ENCODE measurements at places on chromosomes 3 and 15.

- DNase-seq: no peak
Observed at GRCh38 chr15:79003896-79004295, 59.0 kb upstream of the CTSH start.

GRCh38 chr15:68557469-68558317 lies 21.1 kb upstream of the CORO2B start:
- no peak for DNase-seq

GRCh38 chr3:191385101-191385500 lies 54.8 kb upstream of the UTS2B start:
- DNase-seq: no peak

DNA sequence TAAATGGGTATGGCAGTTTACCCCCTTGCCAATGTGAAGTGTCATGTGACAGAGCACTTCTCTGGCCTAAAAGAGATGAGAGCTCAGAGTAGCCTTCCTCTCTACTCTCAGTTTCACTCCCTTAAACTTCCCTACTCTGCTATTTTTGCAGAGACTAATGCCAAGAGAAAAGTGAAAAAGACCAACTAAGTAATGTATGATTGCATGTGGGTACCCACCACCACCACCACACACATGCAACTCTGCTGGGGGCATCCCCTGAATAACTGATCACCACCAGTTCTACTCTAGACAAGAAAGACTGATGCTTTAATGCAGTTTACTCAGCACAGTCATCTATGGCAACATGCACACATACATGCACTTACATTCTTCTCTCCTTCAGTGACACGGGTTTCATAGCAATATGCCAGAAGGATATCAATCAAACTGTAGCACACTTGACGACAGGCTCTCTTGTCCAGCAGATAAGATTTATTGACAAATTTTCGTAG lies 31.3 kb downstream of the SHQ1 start:
- DNase-seq: no peak

- no peak for DNase-seq
Observed at GRCh38 chr3:194705761-194706160, 20.1 kb downstream of the FAM43A start.

- DNase-seq: no peak
Observed at GRCh38 chr3:182755308-182755707, 38.0 kb upstream of the ATP11B start.

- no peak for DNase-seq
Observed at GRCh38 chr3:35335703-35336102, 303.6 kb upstream of the ARPP21 start.

- DNase-seq: no peak
Observed at GRCh38 chr3:9151240-9151639, 98.2 kb downstream of the SRGAP3 start.

DNA sequence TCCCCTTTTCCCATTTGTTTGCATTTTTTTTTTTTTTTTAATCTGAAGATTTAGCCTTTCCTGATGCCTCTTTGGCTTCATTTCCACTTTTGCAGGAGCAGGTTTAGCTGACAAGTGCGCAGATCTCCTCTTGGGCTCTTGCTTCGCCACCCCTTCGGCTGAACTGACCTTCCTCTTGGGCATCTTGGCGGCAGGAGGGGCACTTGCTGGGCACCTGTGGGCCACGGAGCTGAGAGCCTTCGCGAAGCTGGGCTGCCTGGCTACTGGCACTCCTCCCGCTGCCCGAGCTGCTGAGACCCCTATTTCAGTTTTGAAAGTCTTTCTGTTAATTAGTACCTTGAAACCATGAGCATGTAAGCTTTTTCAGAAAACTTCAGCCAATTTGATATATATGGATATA lies 8.8 kb downstream of the ARL13B start:
- no peak for DNase-seq

DNA sequence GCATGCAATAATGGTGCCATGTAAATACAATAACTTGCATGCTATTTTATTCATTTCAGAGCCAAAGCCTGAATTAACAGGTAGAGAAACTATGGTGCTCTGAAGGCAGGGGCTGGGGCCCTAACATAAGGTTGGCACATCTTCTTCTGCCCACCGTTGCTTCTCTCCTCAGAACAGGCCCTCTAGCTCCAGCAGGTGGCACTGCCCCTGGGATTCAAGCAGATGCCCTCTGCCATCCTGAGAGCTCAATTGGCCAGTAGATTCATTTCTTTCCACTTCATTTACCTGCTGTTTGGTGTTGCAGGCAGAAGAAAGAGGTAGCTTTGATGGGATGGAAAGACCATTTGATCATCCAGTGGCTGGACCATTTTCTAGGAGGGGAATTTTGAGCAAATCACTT lies 130.5 kb downstream of the FOXB1 start:
- no peak for DNase-seq

DNA sequence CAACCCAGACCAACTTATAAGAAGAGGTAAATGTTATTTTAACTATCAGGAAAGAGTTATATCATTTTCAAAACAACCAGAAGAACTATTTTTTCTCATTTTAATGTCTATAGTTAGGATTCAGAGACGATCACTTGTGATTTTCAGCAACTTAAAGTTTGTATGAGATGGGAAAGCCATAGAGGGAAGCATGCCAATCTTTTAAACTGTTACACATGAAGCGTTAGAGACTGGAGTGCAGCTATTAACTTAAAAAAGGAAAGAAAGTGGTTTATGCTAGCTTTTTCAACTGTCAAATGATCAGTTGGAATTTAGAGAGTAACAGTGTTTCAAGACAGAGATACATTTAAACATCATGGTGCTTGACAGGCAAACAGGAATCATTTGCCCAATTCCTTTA lies 91.7 kb upstream of the LPP start:
- DNase-seq: no peak

DNA sequence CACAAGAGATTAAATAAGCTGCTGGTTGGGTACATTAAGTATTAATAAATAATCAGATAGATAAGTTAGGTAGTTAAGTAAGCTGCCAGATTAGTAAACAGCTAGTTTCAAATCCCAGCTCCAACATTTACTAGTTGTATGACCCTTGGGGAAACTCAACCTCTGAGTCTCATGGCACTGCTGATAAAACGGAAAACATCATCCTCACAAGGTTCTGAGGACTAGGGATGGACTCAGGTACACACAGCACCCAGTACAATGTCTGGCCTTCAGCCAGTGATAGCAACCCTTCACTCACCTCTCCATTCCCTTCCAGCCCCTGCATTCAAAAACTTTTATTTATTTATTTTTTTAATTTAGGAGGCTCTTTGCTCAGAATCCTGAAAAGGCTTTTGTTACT lies 32.3 kb downstream of the B3GNT5 start:
- no peak for DNase-seq

DNA sequence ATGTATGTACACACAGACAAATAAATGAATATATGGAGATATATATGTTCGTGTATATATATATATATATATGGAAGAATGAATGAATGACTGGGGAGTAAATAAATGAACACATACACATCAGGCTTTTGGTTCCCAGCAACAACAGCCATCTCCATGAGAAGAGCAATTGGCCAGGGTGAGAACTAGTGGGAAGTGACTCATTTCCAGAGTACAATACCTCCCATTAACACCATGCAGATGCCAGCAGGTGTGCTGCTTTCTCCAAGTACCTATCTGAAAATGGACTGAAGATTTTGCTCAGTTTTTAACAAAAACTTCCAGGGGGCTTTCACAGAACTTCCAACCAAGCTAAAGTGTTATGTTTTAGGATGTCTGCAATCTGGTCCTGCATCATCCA lies 179.8 kb upstream of the SLC2A2 start:
- no peak for DNase-seq

GRCh38 chr3:23440416-23441294 lies 237.5 kb downstream of the UBE2E2 start:
- no peak for DNase-seq

DNA sequence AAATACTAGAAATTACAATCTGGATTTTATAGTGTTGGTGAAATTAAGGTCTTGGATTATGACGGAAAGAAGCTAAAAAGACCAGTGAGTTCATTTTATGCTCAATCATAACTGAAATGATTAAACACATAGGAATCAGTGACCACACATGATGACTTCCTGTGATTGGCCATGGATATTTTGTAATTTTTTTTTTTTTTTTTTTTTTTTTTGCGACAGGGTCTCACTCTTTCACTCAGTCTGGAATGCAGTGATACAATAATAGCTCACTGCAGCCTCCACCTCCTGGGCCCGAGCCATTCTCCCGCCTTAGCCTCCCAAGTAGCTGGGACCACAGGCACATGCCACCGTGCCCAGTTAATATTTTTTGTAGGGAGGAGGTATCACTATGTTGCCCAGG lies 47.4 kb downstream of the PAQR5 start:
- DNase-seq: no peak

DNA sequence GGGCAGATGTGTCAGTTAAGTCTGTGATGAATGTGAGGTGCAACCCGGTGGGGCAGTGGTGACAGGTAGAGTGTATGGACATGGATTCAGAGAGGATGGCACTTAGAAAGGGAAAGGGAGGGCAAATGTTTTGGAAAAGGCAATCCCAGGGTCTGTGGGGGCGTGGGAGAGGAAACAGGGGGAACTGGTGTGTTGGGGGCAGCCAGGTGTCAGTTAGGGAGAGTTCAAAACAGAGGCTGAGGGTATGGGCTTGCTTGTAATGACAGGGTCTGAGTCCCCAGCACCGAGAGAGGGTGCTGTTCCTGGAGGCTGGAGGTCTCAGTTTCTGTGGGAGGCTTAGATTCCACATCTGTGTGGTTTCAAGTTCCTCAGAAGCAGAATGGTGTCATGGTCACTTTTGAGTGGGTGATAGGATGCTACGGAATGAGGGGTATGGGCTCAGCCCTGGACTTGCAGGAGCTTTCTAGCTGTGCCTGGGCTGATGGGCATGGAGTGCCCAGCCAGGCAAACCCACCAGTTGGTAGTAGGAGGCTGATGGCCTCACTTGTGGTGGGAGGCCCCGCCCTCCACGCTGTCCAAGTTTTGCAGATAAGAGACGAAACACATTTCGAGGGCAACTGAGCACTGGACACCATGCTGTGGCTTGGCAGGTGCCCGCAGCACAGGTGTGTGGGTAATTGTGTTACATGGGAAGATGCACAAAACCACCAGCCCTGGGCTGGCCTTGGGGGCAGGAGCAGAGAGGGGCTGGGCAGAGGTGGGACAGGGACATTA lies 209.4 kb downstream of the RPLP1 start:
- no peak for DNase-seq

- DNase-seq: no peak
Observed at GRCh38 chr3:72821161-72821781, 27.0 kb downstream of the SHQ1 start.

DNA sequence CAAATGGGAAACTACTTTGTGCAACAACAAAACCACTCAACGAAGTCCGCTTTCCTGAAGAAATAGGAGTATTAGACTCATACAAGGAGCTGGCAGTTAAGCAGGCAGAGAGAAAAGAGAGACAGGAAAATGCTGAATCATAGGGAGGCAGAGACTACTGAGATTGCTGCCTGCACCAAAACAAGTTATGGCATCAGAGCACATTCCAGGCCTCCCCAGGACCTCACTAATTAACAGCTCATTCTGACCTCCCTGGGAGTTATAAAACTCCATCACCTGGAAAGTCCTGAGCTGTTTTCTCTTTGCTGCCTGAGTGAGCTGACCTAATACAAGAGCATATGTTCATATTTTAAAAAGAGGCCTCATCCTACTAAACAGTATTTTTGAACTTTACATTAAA lies 741.0 kb downstream of the MCTP2 start:
- DNase-seq: no peak

- no peak for DNase-seq
Observed at GRCh38 chr3:69729147-69729919, 9.9 kb upstream of the MITF start.

DNA sequence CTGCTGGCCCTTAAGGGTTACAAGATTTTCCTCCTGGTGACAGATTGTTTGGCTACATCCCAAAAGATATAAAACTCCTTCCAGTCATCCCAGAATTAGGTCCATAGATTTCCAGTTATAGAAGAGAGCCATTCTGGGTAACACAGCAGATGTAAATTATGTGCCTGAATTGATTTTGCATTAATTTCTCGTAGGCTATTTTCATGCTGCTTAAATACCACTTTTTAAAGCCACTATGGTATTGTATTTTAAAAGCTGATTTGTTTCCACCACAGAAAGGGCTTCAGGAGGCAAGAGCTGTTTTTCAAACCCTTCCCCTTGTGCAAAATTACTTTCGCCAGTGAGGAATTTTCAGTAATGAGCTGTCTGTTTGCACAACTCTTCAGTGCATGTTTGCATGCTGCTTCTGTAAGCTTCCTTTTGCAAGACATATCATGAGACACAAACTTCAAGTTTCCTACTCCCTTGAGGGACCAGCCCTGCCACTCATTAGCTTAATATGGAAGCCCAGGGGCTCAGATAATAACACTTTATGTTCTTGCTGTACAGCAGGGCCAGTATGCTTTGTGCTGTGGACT lies 105.4 kb upstream of the TNIK start:
- DNase-seq: no peak

- no peak for DNase-seq
Observed at GRCh38 chr3:32922078-32922477, 29.4 kb upstream of the CCR4 start.

DNA sequence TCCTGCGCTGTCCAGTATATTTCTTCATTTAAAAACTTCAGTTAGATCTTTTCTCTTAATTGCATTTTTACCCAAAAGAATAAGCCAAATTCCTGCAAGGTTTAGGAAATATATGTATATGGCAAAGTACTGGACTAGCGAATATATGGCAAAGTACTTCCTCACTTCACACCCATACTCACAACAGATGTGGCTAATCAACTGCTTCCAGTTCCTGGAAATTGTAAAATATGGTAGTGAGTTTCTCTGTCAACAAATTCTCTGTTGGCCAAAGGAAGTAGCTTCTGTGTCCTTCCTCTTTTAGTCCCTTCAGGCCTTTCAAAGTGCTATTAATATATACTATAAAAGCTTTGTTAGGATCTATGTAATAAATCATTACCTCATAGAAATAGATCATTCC lies 22.0 kb downstream of the GPR15 start:
- DNase-seq: no peak

DNA sequence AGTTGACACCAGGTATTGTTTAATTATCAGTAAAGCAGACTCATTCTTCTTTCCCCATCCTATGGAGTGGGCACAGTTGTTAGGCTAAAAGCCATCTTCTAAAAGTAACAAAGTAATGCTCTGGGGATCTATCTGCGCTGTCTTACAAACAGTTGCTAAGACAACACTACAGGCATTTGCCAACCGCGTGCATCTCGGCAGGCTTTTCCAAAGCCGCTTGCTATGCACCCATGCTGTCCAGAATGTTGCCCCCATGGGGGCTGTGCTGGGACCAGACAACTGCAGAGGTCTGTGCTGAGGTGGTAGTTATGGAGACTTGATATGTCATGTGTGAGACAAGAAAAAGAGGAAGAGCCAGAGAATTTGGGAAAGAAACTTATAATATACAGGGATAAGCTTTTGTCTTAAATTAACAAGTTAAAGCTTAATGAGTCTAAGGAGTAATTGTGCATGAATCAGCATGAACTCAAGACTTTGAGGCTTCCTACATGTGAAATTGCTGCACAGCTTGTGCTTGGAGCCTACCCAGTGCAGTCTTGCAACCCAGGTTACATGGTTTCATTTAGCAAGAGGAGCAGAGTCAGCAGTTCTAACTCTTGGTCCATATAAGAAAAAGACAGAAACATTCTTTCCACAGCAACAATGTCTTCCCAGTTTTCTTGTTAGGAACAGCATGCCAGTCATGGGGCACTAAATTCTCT lies 38.9 kb upstream of the DCLK3 start:
- no peak for DNase-seq

- no peak for DNase-seq
Observed at GRCh38 chr3:43034200-43034599, 55.1 kb downstream of the GASK1A start.

Data from NCI-H1092 (cell line).